ENCODE measurements at places on chromosomes 11 and 22. TPM values are rescaled to one million over a fixed set of nuclear protein-coding genes. Genes with fewer than 3 reads are reported as not detected.
A peak's percentile ranks its signal among the peaks of the same experiment; 100 is the strongest.

The MAPK8IP1 gene
- total RNA-seq, result 7.4 TPM

The PTPN5 gene
- not detected for total RNA-seq

The POU2AF3 gene
- 0.26 TPM for total RNA-seq

The EI24 gene
- 107 TPM for total RNA-seq

The APOA4 gene
- total RNA-seq, result not detected

- no peak overlapping the region for H3K4me3 ChIP-seq
- DNase-seq, result no peak
- no peaks in the 10 kb centered on the region for H3K36me3 ChIP-seq
- no peak overlapping the region for H3K27ac ChIP-seq
Measured at GRCh38 chr11:69950621-69951020, 127.5 kb upstream of the ANO1 start.

DNA sequence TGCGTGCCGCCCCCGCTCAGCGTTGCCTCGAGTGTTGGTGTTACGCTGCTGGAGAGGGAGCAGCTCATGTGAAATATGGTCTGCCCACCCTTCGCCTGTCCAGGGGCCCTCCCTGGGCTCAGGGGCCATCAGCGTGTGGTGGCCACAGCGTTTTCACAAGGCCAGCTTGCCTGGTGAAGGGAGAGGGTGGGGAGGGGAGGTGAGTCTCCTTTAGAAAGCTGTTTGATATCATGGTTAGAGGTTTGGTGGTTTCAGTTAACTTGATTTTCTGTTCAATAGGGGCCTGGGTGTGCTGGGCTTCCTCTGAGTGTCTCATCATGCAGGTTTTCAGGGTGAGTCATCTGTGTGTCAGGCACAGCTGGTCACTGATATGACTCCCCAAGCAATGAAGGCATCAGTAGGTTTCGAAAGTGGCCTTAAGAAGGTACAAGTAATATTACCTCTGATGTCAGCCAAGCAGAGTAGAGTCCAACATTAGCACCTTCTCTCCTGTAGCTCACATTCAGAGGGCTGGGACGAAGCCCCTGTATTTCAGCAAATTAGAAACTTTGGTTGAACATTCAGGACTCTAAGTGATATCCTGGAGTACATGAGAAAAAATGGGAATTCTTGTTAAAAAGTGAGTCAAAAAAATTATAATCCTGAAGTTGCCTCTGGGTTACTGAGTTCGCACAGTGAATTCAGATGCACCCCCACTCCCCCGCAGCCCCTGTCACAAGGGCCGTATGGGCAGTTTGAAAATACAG is 172.5 kb downstream of the TBC1D22A start:
- peak overlapping the region; percentile 93 for H3K27ac ChIP-seq
- DNase-seq, result peak; percentile 98
- no peaks in the 10 kb centered on the region for H3K27me3 ChIP-seq

GRCh38 chr11:65779919-65780769 is 632 bp downstream of the AP5B1 start:
- peak overlapping the region; percentile 95 for H3K4me3 ChIP-seq
- peaks cover 4% of the 10 kb centered on the region for H3K4me1 ChIP-seq
- H3K27ac ChIP-seq, result peak overlapping the region; percentile 80
- DNase-seq, result peak; percentile 72

- no peaks in the 10 kb centered on the region for H3K27me3 ChIP-seq
- no peak overlapping the region for H3K4me3 ChIP-seq
- no peak for DNase-seq
- peaks cover 76% of the 10 kb centered on the region for H3K4me1 ChIP-seq
- H3K27ac ChIP-seq, result peak overlapping the region; percentile 57
Measured at GRCh38 chr22:36359470-36359996, 28.2 kb downstream of the MYH9 start.

GRCh38 chr11:36509201-36509639 is 852 bp downstream of the TRAF6 start:
- no peaks in the 10 kb centered on the region for H3K27me3 ChIP-seq
- H3K36me3 ChIP-seq, result no peaks in the 10 kb centered on the region
- peak; percentile 57 for DNase-seq
- H3K4me3 ChIP-seq, result peak overlapping the region; percentile 94
- H3K27ac ChIP-seq, result peak overlapping the region; percentile 90

GRCh38 chr11:24253237-24253760 is 243.6 kb upstream of the LUZP2 start:
- no peaks in the 10 kb centered on the region for H3K36me3 ChIP-seq
- no peaks in the 10 kb centered on the region for H3K27me3 ChIP-seq
- no peak overlapping the region for H3K4me3 ChIP-seq
- H3K27ac ChIP-seq, result no peak overlapping the region

GRCh38 chr22:27650572-27650971 is 151.0 kb downstream of the MN1 start:
- H3K36me3 ChIP-seq, result no peaks in the 10 kb centered on the region
- H3K4me3 ChIP-seq, result no peak overlapping the region
- DNase-seq, result no peak
- H3K27me3 ChIP-seq, result no peaks in the 10 kb centered on the region

DNA sequence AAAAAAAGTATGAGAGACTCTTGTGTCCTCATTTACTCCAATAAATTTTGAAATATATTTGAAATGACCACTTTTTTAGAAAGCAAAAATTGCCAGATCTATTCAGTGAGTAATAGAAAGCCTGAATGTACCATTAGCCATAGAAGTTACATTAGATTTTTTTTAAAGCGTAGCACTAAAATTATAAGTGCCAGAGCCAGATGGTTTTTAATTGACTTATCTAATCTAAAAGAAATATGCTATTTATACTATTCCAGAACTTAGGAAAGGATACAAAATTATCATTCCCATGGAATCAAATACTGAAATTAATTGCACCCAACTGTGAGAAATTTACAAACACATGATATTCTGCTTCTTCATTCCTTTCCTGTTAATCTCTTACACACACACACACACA is 64.4 kb upstream of the SLC17A6 start:
- no peak for DNase-seq
- H3K27me3 ChIP-seq, result no peaks in the 10 kb centered on the region
- H3K36me3 ChIP-seq, result no peaks in the 10 kb centered on the region

- H3K36me3 ChIP-seq, result no peaks in the 10 kb centered on the region
- H3K27me3 ChIP-seq, result no peaks in the 10 kb centered on the region
- H3K27ac ChIP-seq, result no peak overlapping the region
Measured at GRCh38 chr11:132410383-132410782, 1040.0 kb downstream of the NTM start.

DNA sequence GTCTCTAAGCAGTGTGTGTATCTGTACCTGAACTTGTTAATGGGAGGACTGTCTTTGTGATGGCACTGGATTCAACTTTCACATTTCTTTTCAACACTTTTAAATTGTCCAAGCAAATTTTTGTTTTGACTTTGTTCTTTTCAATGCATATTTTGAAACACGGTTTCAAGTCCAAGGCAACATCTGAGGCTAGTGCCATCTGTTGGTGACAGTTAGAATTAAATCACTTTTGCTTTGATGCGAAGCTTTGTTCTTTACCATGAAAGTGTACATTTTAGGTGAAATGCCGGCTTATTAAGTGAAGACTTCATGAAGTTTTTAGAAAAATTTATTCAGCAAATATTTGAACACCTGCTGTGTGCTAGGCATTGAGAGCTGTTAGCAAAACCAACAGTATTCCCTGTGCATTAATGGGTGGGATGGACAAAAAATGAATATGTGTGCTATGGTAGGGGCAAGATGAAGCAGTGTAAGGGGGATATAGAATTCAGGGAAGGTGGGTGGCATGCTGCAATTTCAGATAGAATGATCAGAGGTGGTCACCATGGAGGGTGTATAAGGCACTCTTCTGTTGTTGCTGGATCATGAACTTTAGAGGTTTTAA is 70.2 kb downstream of the DDX10 start:
- no peak overlapping the region for H3K4me3 ChIP-seq
- H3K27me3 ChIP-seq, result no peaks in the 10 kb centered on the region
- DNase-seq, result no peak
- H3K4me1 ChIP-seq, result no peaks in the 10 kb centered on the region

DNA sequence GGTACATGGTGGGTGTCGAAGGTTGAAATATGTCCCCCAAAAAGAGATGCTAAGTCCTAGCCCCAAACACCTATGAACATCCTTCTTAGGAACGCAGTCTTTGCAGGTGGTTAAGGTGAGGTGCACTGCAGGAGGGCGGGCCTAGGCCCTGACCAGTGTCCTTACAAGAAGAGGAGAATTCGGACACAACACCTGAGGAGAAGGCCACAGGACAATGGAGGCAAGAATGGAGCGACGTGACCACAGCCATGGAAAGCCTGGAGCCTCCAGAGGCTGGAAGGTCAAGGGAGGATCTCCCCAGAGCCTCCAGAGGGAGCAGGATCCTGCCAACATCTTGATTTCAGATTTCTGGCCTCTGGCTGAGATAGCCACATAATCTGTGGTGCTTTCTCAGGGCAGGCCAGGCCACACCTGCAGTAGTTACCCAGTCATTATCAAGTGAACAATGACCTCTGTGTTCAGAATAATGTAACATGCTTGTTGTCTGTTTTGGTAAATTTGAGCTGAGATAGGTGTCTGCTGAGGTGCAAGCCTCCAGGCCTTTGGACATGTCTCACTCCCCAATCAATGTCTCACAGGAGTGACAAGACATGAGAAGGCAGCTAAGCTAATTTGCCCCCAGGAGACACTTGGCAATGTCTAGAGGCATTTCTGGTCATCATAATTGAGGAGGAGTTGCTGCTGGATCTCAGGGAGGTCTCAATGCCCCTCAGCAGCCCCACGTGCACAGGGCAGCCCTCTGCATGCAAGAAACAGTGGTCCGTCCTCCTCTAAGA is 498.9 kb downstream of the BRD1 start:
- no peak for DNase-seq
- no peaks in the 10 kb centered on the region for H3K4me1 ChIP-seq
- no peak overlapping the region for H3K27ac ChIP-seq
- H3K27me3 ChIP-seq, result no peaks in the 10 kb centered on the region
- H3K4me3 ChIP-seq, result no peak overlapping the region
